NCI-H2081 (cell line): ENCODE measurements at places on chromosomes 6 and 20.

GRCh38 chr6:150547502-150548222 lies 52.0 kb upstream of the PLEKHG1 start:
- no peak for DNase-seq

DNA sequence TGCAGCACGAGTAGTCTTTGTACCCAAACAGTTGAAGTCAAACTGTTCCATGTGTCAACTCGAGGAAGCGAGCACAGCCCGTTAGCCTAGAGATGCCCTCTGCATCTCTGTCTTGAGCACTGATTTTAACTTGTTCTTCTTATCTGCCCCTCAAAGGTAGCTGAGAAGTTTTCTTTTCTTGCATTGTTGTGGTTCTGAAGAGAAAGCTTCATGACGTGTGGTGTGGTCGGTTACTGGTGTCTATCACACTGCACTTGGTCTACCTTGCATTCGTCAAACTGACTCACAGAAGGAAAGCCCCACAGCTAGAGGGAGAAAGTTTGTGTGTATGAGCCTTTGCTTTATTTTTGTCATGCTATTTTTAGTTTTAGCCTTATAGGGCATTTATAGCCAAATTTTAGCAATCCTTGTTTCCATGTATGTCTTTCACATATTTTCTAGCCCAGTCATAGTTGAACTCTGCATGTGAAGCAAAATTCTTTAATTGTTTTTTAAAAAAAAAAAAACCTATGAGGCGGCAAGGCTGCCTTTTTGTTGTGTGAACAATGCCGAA lies 115.1 kb downstream of the JAG1 start:
- DNase-seq = no peak

DNA sequence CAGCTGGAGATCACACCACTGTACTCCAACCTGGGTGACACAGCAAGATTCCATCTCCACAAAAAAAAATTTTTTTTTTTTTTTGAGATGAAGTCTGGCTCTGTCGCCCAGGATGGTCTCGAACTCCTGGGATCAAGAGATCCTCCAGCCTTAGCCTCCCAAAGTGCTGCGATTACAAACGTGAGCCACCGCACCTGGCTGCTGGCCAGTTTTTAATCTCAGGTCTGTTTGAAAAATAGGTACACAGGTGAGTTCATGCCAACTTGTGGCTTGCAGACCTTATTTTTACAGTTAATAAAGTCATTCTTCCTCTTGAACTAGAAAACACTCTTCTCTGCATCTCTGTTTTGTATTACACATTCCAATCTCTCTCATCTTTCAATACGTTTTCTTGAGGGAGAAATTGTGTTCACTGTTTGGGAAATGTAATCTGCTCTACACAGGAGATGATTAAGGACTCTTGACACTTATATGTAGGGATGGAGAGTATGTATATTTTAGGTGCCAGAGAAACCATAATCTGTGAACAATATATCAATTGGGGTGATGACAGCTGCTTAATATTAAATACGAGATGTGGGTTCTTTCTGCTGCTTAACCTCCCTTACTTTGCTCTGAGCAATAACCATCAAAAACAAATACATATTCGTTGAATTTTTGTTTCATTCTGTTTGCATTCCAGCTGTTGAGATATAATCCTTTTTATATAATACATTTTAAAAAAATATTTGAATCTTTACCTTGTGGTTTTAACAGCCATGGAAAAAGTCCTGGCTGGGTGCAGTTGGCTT lies 17.7 kb upstream of the RIPOR3 start:
- no peak for DNase-seq

DNA sequence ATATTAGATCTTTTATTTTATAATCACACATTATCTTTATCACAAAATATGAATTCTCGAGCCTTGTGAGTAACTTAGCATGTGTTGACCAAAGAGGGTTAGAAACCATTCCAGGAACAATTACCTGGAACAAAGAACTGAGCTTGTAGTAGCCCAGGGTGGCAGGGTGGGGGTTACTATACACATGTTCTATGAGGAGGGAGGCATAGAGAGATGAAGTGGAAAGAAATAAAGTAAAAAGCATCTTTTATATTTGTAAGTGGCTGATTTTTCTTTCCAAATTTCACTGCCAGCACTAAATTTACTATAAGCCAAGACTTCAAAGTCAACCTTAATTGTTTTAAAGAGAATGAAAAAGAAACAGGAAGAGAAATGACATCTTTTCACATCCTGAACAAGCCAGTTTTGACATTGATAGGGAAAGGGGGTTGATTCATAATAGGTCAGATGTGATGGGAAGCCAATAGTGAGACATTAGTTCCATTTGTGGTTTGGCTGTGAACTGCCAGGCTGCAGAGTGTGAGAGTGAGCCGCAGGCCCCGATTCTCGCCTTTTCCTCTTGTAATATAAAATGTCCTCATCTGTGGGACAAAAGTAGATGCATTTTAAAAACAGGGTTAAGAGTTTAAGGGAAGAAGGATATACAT lies 52.7 kb upstream of the MYB start:
- no peak for DNase-seq

- no peak for DNase-seq
These were observed 5.9 kb downstream of the NHSL1 start for GRCh38 chr6:138493413-138493812.
